ENCODE measurements at places on chromosomes 11 and 22.

DNA sequence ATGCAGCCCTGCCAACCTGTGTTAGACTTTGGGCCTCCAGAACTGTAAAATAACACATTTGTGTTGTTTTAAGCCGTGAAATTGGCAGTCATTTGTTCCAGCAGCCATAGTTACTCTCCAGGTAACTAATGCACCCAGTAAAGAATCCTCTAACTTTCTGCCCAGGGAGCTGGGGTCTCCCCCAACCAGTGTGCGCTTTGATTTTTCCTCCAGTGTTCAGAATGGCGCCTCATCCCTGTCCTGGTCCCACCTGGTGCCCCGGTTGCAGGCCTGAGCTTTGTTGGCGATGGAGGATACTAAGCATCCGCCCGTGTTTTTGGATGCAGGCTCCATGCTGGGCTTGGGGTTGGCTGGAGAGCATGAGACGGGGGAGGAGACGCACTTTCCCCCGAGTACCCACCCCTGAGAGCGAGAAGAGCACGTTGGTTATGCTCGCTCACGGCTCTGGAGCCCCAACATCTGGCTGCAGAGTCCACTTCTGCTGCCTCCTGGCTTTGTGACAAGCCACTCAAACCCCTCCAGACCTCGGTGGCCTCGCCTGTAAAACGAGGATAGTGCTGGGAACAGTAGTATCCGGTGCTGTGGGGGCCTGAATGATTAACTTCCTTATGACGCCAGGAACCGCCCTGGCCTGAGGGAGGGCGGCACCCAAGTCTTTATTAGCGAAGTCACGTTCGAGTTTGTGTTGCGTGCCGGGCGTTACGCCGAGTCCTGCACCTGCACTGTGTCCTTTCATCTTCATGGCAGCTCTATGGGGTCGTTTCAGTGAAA lies 25.8 kb downstream of the MRGPRD start:
- no peak for DNase-seq

DNA sequence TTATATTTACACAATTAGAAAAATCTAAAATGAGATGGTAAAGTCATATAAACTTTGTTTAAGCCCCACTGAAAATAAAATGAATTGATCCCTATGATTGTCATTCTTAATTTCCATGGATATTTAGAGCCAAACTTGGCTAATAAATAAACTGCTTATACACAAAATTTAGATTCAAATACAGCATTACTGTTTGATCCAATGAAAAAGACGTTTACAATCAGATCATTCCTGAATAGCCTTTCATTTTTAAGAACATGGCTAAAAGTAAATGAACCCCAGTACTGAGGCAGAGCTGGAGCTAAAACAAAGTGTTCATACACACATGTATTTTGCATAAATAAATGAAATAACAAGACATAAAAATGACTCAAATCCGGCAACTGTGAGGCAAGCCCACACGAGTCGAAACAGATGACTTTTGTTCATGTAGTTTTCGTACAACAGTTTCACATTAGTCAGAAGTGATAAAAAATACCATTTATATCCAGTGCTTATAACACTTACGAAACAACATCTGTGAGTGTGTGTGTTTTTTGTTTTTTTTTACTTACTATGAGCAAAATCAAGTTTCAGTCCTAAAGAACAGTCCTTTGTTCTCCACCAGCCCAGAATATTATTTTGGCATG lies 386.5 kb downstream of the SOX6 start:
- DNase-seq, result peak; percentile 62

DNA sequence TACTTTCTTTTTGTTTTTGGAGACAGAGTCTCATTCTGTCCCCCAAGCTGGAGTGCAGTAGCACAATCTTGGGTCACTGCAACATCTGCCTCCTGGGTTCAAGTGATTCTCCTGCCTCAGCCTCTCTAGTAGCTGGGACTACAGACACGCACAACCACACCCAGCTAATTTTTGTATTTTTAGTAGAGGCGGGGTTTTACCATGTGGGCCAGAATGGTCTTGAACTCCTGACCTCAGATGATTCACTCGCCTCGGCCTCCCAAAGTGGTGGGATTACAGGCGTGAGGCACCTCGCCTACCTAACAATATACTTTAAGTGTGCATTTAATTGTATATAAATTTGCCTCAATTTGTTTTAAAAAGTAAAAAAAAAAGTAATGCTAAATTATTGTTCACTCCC lies 38.4 kb downstream of the GRK3 start:
- DNase-seq, result no peak

DNA sequence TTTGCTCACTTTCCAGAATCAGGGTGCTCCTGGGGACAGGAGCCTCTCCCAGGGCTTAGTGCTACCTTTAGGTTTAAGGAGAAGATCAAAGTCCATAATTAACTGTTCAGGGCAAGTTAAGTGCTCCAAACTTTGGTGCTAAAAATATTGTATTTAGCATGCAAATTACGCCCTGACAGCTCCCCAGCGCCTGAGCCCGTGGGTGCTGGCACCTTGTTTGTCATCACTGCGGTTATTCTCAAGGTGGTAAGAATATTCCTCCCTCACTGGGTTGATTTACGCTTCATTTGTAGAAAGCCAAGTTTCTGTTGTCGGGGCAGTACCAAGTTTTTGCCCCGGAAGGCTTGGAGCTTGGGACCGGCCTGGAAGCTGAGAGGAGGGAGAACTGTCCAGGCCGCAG lies 21.3 kb downstream of the ANKK1 start:
- DNase-seq, result no peak

DNA sequence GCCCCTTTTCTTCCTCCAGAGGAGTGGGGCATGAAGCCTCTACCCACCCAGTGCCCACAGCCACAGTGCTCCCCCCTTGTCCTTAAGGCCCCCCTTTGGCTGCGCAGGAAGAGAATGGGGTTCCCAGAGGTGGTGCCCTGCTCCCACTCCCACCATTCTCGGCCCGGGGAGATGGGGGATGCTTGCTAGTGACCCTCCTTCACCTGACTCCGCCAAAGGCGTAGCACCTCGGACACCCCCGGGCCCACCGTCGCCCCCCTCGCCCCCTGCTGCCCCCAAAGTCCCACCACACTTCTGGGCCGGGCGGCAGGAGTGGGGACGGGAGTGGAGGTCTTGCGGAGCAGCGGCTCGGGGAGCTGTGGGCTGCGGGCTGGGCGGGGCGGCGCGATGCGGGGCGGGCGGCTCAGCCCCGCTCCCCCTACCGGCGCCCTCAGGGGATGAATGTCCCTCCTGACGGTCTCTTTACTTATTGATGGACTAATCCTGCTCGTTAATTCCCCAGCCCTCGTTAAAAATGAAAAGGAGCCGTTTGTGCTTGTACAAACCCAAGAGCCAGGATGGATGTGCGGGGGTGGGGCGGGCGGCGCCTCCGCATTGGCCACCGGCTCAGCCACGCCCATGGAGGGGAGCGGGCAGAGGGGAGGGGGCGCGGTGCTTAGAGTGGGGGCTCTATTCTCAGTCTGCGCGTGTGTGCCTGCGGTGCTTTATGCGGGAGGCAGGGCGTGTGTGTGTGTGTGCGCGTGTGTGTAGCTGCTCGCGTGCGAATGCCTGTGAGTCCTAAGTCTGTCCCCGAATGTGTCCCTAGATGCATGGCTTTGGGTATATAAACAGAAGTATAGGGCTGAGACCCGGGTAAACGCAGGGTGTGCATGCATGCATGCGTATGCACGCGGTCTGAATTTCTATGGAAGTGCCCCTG lies 25.6 kb downstream of the SYT7 start:
- DNase-seq, result no peak

DNA sequence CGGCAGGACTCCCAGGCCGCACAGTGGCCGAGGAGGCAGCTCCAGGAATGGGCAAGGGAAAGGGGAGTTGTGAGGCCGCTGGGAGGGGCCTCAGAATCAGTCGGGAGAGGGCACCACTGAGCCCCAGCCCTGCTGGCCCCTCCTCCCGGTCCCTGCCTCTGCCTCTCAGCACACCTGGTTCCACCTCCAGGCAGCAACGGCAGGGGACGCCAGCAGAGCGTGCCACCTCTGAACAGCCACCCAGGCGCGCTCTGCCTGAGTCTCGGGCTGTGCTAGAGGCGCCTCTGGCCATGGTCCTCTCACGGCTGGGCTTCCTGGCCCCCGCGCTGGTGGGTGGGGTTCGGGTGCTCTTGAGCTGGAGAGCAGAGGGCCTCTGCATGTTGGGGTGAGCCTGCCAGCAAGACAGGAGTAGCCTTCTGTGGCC lies 33.0 kb downstream of the MOB2 start:
- DNase-seq, result no peak

DNA sequence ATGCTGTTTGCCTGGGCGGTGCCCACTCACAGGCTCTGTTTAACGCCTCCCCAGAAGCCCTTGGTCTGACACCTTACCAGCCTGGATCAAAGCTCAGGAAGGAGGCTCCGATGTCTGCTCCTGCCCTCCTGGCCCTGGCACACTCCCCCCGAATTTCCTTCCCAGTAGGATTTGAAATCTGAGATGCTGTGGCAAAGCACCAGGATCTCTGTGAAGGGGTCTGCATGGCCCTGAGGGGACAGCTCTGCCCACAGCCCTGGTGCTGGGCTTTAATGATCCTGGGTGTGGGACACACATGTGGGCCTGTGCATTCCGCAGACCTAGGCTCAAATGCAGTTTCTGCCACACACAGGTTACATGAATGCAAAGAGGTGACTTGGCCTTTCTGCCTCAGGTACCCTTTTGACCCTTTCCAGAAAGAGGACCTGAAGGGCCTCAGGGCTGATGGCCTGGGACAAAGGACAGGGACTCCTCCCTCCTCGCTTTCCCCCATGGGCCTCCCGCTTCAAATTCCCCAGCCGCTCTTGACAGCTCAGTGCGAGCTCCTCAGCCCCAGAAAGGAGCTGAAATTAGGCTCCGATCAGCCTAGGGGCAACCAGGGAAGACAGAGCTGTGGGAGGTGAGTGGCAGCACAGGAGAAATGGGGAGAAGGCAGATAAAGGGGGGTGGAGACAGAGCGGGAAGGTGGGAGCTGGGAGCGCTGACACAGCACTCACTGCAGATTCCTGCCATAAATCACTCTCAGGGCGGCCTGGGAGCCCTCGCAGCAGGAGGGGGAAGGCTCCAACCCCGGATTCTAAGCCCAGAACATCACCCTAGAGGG lies 41.3 kb downstream of the TRIM29 start:
- DNase-seq, result peak; percentile 3

DNA sequence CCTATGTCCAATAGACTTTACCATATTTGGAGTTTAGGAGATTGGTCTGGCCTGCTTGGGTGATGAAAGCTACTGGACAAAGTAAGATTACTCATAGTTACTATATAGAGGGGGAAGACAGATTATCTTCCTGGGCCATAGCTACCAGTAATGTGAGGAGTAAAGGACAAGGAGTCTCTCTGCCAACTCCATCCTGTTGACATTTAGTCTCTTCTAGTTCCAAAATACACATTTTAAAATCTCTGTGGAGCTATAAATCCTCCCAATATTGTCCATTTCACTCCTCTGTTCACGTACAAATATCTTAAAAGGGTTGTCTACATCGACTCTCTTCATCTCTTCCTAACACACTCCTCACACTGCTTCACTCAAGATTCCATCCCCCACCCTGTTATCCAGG lies 1.1 kb upstream of the OR51D1 start:
- no peak for DNase-seq
